ENCODE measurements at places on chromosomes 5 and 9.

- DNase-seq: no peak
Observed at GRCh38 chr5:150670275-150670947, 9.4 kb downstream of the MYOZ3 start.

- DNase-seq: no peak
Observed at GRCh38 chr9:128456613-128457061, 831 bp downstream of the ODF2 start.

DNA sequence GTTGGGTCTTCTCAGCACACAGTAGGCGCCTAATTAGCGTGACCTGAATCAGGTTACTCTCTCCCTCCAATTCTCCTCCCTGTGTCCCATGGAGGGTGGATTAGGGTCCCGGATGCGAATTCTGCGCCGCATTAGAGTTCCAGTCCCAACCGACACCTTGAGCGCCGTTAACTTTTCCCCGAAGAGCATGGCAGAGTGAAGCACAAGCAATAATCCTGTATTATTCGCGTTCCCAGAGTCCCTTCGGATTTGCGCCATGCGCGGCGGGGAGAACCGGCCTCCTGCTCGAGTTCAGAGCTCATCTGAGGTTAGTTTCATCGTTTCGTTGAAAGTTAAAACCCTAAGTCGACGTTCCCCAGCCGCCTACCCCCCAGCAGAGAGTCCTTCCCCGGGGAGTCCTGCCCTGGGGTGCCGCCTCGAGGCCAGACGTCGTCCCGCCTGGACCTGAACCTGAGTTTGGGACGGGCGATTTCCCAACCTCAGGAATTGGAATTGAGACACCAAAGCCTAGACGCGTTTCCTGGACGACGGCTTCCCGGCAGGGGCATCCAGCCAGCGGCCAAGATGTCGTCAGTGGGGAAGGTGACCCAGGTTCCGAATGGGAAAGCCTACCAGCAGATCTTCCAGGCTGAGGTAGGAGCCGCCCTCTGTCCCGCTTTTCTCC, at the start of gene CCDC180:
TSS of gene CCDC180 (plus strand) at position 160 of the 664 bp plus-strand sequence. CDS start at position 565, 405 bp downstream.
- no peak for DNase-seq

DNA sequence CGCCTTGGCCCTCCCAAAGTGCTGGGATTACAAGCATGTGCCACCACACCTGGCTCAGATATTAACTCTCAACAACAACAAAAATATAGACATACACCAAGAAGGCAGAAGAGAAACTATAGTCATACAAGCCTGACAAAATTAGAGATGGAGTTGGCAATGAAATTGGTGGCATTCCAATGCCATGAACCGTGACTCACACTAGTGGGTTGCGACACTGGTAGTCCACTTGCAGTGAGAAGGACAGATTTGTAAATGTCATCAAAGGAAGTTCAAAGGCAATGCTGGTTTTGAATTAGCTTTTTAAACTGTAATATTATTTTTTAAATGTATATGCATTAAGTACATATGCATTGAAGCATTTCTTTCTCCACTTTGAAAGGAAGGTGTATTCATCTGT, 8.5 kb upstream of the DNAJC25 start:
- DNase-seq: no peak

- DNase-seq: no peak
Observed at GRCh38 chr5:90873033-90873517, 314.5 kb downstream of the ADGRV1 start.

- DNase-seq: no peak
Observed at GRCh38 chr5:59428391-59428790, 465.1 kb downstream of the PDE4D start.

Data from esophagus squamous epithelium (tissue), 5 donors.